ENCODE measurements at places on chromosomes 2 and 18.

GRCh38 chr2:228048838-228049490 is 132.5 kb downstream of the SPHKAP start:
- no peak for DNase-seq

DNA sequence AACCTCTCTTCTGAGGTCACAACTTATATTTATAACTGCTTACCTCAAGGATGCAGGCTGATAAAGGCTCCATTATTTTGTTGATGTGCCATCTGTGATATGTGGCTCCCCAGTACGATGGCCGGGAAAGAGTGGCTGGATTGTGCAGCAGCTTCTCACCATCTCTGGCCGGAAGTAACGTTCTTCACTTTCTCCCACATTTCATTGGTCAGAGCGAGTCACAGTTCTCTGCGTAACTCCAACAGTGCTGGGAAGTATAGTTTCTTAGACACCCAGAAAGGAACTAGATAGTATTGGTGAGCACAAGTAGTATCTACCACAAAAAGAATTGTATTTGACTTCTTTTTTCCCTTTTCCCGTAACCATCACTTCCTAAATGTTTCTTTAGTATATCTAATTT is 28.7 kb downstream of the ZSWIM2 start:
- no peak for DNase-seq

DNA sequence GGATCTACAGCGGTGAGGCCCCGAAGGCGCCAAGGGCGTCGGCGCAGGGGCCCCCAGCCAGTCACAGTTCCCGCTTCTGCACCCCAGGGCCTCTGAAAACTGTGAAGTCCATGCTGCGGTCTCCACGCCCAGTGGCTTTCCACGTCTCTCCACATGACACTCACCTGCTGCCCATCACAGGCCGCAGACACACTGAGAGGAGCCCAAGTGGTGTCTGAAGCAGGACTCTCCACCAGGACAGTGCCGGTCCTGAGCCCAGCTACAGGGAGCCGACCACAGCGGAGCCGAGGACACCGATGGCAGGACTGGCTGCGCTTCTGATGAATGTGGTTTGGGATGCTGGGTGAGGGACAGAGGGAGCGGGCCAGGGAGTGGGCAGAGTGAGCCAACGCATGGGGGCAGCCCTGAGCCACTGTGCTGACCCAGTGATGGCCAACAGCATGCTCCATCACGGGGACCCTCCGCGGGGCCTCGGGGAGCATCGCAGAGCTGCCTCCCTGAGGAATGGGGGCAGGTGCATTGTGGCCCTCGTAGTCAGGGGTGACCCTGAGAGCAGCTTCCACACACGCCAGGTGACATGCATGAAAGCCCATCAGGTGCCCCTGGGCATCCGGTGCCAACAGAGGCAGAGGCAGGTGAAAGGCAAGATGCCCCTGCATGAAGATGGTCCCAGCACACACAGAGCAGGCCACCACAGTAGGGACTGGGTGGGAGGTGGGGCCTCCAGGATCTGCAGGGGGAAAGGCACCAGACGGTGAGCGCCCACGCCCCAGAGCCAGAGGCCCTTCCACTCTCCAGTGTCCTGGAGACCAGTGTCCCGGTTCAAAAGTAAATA is 116.6 kb downstream of the HDAC4 start:
- peak; percentile 55 for DNase-seq

- DNase-seq: no peak
Measured at GRCh38 chr2:41314511-41315070, 733.2 kb upstream of the PKDCC start.

GRCh38 chr2:24402242-24403097 is 42.1 kb upstream of the ITSN2 start:
- no peak for DNase-seq

- DNase-seq: peak; percentile 40
Measured at GRCh38 chr18:79874553-79875530, 76.6 kb downstream of the SLC66A2 start.

DNA sequence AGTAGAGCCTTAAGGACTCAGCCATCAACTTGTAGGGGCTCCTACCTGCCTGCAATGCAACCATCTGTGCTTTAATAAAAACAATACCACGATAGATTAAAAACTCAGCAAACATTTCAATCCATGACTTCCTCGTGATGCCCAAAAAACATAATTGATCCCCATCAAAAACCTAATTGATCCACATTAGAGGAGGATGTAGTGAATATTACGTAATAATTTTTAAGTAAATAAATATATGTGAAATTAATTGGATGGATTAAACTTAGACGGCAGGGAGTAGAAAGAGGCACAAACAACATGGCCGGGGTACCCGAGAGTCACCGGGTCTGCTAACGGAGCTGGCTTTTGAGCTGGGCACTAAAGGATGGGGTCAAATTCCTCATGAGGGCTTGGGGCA is 87.3 kb downstream of the ARL4C start:
- no peak for DNase-seq

- no peak for DNase-seq
Measured at GRCh38 chr2:45436456-45436855, 174.6 kb downstream of the SRBD1 start.

DNA sequence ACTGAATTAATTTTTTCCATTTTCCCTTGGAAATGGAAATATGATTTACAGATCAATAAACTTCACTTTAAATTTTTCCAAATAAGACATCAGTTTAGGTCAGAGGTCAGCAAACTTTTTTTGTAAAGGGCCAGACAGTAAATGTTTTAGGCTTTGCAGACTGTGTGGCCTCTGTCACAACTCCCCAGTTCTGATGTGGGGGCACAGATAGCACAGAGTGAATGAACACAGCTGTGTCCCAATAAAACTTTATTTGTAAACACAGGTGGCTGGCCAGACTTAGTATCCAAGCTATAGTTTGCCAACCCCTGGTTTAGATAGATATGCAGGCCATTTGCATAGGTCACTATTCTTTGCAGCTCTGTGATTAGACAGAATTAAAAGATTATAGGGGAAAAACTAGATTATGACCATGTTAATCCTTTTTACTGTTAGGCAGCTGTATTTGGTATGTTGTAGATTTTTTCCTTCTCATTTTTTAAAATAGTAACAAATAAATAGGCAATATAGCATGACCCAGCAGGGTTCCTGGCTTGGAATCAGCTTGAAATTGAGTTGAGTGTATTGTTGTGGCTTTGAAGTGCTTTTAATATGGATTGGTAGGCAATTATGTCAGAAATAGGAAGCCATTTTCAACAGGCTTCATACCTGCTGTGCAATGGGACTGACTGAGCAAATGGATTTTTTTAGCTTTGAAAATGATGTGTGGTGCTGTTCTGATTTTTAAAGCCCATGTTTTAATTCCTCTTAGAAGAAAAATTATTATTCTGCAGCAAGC is 59.7 kb downstream of the WDSUB1 start:
- no peak for DNase-seq

All from suprapubic skin (tissue), 4 donors.